ENCODE measurements at places on chromosomes 2 and 18.

- no peak for DNase-seq
These were observed 140.1 kb downstream of the NOL4 start for GRCh38 chr18:34084635-34085034.

GRCh38 chr18:50715919-50716318, 103.9 kb downstream of the MRO start:
- no peak for DNase-seq

DNA sequence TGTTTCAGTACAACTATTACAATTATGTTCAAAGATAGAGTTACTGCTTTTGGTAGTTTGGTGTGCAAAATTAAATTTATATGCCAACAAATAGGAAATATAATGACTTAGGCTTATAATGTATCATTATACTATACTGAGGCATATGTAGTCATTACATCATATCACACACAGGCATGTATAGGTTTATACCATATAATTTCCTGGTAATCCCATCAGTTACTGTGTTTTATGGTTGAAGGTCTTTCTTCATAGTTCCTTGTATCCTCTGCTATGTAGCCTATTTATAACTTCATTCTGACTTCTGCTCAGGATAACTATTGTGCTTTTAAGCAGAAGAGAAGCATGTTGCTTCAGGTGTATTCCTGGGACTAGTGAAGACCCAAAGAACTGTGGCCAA, 110.5 kb downstream of the ZNF407 start:
- DNase-seq: no peak

GRCh38 chr18:12373116-12373770, 3.8 kb downstream of the AFG3L2 start:
- no peak for DNase-seq

GRCh38 chr18:75830828-75831227, 403.3 kb upstream of the SMIM21 start:
- DNase-seq: no peak

DNA sequence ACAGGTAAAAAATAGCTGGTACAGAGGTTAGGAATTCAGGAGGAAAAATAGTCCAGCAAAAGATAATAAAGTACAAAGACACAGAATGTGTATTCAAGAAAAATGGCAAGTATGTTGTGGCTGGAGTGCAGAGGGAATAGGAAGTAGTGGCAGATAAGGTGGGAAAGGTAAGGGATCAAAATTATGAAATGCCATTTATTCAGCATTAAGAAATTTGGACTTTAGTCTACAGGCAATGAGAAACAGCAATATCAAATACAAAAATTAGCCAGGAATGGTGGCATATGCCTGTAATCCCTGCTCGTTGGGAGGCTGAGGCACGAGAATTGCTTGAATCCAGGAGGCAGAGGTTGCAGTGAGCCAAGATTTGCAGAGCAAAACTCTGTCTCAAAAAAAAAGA, 10.3 kb downstream of the MMADHC start:
- DNase-seq: no peak

- no peak for DNase-seq
These were observed 11.4 kb upstream of the SRBD1 start for GRCh38 chr2:45622336-45623075.
